Epithelial cell of proximal tubule (primary cell): ENCODE measurements at places on chromosomes 4 and X. TPM values are rescaled to one million over a fixed set of nuclear protein-coding genes. Genes with fewer than 3 reads are reported as not detected.

Gene UGT2B7
- 0.12 and 21.3 TPM in 2 replicates for total RNA-seq

Gene AFM
- total RNA-seq: not detected in 2 replicates

Gene FAM47E
- 0.07 and 3.5 TPM in 2 replicates for total RNA-seq

Gene RAB9A
- 33.6 and 39.6 TPM in 2 replicates for total RNA-seq

Gene TENM3
- 2.4 and 6.1 TPM in 2 replicates for total RNA-seq

Gene TRIM2
- total RNA-seq: 38.2 and 40.8 TPM in 2 replicates

Gene NOCT
- total RNA-seq: 27.4 and 41.9 TPM in 2 replicates

Gene SPATA18
- 4.1 and 8.5 TPM in 2 replicates for total RNA-seq

Gene PABPC1L2A
- not detected in 2 replicates for total RNA-seq

Gene ANOS1
- 1.3 and 2.3 TPM in 2 replicates for total RNA-seq

Gene AKAP14
- not detected in 2 replicates for total RNA-seq

Gene CSAG3
- total RNA-seq: not detected in 2 replicates

Gene CLGN
- total RNA-seq: 7.7 and 8.1 TPM in 2 replicates

Gene BEND2
- not detected in 2 replicates for total RNA-seq

Gene SLC10A4
- 0.36 TPM in 1 of 2 replicates, not detected in the other for total RNA-seq

Gene TLR3
- total RNA-seq: 4.7 and 5.5 TPM in 2 replicates

Gene MAGEA8
- not detected in 2 replicates for total RNA-seq

Gene LIMCH1
- total RNA-seq: 8.3 and 15.5 TPM in 2 replicates

Gene N4BP2
- total RNA-seq: 5.1 and 5.8 TPM in 2 replicates

Gene ARSJ
- total RNA-seq: 28.5 and 31.9 TPM in 2 replicates

Gene CFAP299
- not detected in 2 replicates for total RNA-seq

Gene TMEM271
- not detected in 2 replicates for total RNA-seq

Gene PDLIM3
- total RNA-seq: 7.8 and 8.5 TPM in 2 replicates

Gene SH3RF1
- total RNA-seq: 20.6 and 25.8 TPM in 2 replicates

Gene PCDH7
- total RNA-seq: 1.9 and 3.0 TPM in 2 replicates

Gene MAML3
- total RNA-seq: 1.0 and 1.2 TPM in 2 replicates

Gene RHOXF1
- total RNA-seq: not detected in 2 replicates

Gene CRMP1
- 0.22 and 1.8 TPM in 2 replicates for total RNA-seq

Gene IL9R
- total RNA-seq: 0.07 TPM in 1 of 2 replicates, not detected in the other

Gene CT47A1
- total RNA-seq: not detected in 2 replicates

Gene CCKAR
- total RNA-seq: not detected in 2 replicates

Gene STARD8
- total RNA-seq: 7.7 and 9.5 TPM in 2 replicates

Gene SHROOM3
- total RNA-seq: 44.0 and 109 TPM in 2 replicates

Gene CPZ
- 0.86 and 2.0 TPM in 2 replicates for total RNA-seq

Gene HPGD
- 2.8 and 3.8 TPM in 2 replicates for total RNA-seq

Gene CFI
- 2.6 and 5.8 TPM in 2 replicates for total RNA-seq

Gene OTUD6A
- total RNA-seq: not detected in 2 replicates

Gene IDUA
- total RNA-seq: 0.87 and 5.8 TPM in 2 replicates

Gene ZXDB
- 5.1 and 5.2 TPM in 2 replicates for total RNA-seq

Gene CFAP99
- not detected in 2 replicates for total RNA-seq

Gene TNIP3
- 0.07 and 0.46 TPM in 2 replicates for total RNA-seq

Gene MGST2
- 56.7 and 66.3 TPM in 2 replicates for total RNA-seq

Gene TMEM255A
- 0.14 and 0.40 TPM in 2 replicates for total RNA-seq

Gene PAGE1
- total RNA-seq: not detected in 2 replicates

Gene RAB9B
- total RNA-seq: 0.22 and 0.40 TPM in 2 replicates
